HCT116 (cell line): ENCODE measurements at places on chromosomes 2 and 18. TPM values are rescaled to one million over a fixed set of nuclear protein-coding genes. Genes with fewer than 3 reads are reported as not detected.

The MAP3K19 gene
- total RNA-seq, result not detected

The LIPG gene
- total RNA-seq, result 2.6 TPM

- DNase-seq, result no peak
- H3K27ac ChIP-seq, result no peak overlapping the region
- no peak overlapping the region for H3K4me3 ChIP-seq
- H3K36me3 ChIP-seq, result no peaks in the 10 kb centered on the region
These were observed 282.6 kb downstream of the TDRD15 start for GRCh38 chr2:21406386-21406785.

- H3K27ac ChIP-seq, result no peak overlapping the region
- no peaks in the 10 kb centered on the region for H3K36me3 ChIP-seq
- no peaks in the 10 kb centered on the region for H3K27me3 ChIP-seq
- H3K4me1 ChIP-seq, result no peaks in the 10 kb centered on the region
These were observed 6.7 kb upstream of the CERS6 start for GRCh38 chr2:168449419-168449818.

GRCh38 chr18:28039078-28039477, 137.9 kb downstream of the CDH2 start:
- no peaks in the 10 kb centered on the region for H3K36me3 ChIP-seq
- H3K4me1 ChIP-seq, result no peaks in the 10 kb centered on the region
- no peak for DNase-seq
- no peaks in the 10 kb centered on the region for H3K27me3 ChIP-seq
- no peak overlapping the region for H3K27ac ChIP-seq

GRCh38 chr2:168220965-168221819, 26.2 kb downstream of the STK39 start:
- DNase-seq, result no peak
- H3K4me3 ChIP-seq, result 0 out of 2 replicates have a peak overlapping the region, but pooled peaks have one; percentile 3
- peaks cover 100% of the 10 kb centered on the region for H3K4me1 ChIP-seq
- H3K27ac ChIP-seq, result peak overlapping the region; percentile 99
- no peaks in the 10 kb centered on the region for H3K27me3 ChIP-seq

- no peak overlapping the region for H3K4me3 ChIP-seq
- H3K4me1 ChIP-seq, result peaks cover 4% of the 10 kb centered on the region; the same call in 1 of the 2 replicates
- DNase-seq, result no peak
- H3K27ac ChIP-seq, result no peak overlapping the region
- no peaks in the 10 kb centered on the region for H3K36me3 ChIP-seq
- no peaks in the 10 kb centered on the region for H3K27me3 ChIP-seq
These were observed 65.8 kb downstream of the ALPK2 start for GRCh38 chr18:58562999-58563667.

GRCh38 chr2:132845339-132845738, 175.3 kb upstream of the LYPD1 start:
- H3K27ac ChIP-seq, result no peak overlapping the region
- no peaks in the 10 kb centered on the region for H3K36me3 ChIP-seq
- no peak overlapping the region for H3K4me3 ChIP-seq
- no peaks in the 10 kb centered on the region for H3K4me1 ChIP-seq
- DNase-seq, result no peak

GRCh38 chr2:185127412-185127811, 529.1 kb downstream of the ZNF804A start:
- H3K4me1 ChIP-seq, result no peaks in the 10 kb centered on the region
- no peak overlapping the region for H3K27ac ChIP-seq
- H3K27me3 ChIP-seq, result no peaks in the 10 kb centered on the region
- H3K36me3 ChIP-seq, result no peaks in the 10 kb centered on the region
- H3K4me3 ChIP-seq, result no peak overlapping the region

DNA sequence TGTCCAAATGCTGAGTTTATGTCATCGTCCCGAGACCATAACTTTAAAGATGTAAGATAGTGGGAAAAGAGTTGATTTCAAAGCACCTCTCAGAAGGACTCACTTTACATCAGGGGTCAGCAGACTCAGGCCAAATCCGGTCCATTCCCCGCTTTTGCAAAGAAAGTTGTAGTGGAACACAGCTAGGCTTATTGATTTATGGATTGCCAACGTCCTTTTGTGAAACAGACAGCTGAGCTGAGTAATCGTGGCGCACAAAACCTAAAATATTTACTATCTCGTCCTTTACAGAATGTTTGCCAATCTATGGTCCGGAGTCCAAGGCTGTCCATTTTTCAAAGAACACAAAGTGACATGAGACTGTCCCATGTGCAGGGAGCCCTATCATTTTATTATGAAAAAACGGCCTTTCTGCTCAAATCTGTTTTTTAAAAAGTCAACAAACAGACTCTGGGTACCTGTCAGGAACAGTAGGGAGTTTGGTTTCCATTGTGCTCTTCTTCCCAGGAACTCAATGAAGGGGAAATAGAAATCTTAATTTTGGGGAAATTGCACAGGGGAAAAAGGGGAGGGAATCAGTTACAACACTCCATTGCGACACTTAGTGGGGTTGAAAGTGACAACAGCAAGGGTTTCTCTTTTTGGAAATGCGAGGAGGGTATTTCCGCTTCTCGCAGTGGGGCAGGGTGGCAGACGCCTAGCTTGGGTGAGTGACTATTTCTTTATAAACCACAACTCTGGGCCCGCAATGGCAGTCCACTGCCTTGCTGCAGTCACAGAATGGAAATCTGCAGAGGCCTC, at the start of gene IL1RN:
IL1RN (plus strand) TSS at position 754 of the 801 bp plus-strand sequence; CDS start at position 781, 27 bp downstream.
- no peak within 1 kb of the TSS for H3K4me3 ChIP-seq
- H3K27ac ChIP-seq, result no peak within 1 kb of the TSS
- no peaks in the 10 kb centered on the region for H3K36me3 ChIP-seq

DNA sequence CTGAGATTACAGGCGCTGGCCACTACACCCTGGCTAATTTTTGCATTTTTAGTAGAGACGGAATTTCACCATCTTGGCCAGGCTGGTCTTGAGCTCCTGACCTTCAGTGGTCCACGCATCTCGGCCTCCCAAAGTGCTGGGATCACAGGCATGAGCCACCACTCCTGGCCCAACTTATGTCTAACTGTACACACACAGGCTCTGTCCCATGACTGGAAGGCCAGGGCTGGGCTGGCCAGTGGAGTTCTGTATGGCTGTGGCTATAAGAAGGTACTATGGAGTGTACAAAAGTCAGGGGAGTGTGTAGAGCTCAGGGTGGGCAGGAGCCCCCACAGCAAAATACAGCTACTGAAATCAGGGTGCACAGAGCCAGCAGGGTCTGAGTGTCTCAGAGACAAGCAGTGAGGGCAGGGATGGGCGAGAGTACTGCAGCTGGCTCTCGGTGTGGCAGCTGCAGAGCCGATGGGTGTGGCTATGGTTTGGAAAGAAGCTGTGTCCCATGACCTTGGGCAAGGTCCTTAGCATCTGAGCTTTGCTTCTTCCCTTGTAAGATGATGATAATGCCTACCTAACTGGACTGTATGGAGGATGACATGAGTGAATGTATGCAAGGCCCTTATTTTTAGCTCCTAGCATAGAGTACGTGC, 10.4 kb upstream of the MSGN1 start:
- DNase-seq, result no peak
- H3K4me3 ChIP-seq, result no peak overlapping the region
- H3K36me3 ChIP-seq, result no peaks in the 10 kb centered on the region

DNA sequence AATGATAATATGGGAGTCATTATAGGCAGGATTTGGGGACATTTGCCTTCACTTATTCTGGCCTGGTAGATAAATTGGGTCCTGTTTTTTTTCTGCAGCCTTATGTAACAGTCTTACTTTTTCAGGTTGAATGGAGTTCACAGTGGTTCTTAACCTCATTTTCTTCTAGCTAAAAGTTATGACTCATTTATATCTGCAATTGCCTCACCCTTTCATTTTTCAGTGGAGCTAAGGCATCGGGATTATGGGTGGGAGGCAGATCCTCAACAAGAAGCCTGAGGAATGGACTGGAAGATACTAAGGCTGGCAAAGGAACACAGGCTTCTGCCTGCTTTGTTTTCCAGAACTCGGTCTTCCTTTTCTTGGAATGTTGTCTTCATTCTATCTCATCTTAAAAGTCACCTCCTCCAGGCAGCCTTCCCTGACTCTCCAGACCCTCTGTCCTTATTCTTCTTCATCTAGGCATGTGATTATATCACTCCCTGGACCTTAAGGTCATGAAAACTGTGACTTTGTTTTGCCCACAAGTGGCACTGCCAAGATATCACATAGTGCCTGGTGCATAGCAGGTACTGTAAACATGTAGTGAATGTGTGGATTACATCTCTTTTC, 41.0 kb upstream of the ACSL3 start:
- DNase-seq, result no peak
- H3K4me3 ChIP-seq, result no peak overlapping the region
